ENCODE measurements at places on chromosomes 4 and X.

DNA sequence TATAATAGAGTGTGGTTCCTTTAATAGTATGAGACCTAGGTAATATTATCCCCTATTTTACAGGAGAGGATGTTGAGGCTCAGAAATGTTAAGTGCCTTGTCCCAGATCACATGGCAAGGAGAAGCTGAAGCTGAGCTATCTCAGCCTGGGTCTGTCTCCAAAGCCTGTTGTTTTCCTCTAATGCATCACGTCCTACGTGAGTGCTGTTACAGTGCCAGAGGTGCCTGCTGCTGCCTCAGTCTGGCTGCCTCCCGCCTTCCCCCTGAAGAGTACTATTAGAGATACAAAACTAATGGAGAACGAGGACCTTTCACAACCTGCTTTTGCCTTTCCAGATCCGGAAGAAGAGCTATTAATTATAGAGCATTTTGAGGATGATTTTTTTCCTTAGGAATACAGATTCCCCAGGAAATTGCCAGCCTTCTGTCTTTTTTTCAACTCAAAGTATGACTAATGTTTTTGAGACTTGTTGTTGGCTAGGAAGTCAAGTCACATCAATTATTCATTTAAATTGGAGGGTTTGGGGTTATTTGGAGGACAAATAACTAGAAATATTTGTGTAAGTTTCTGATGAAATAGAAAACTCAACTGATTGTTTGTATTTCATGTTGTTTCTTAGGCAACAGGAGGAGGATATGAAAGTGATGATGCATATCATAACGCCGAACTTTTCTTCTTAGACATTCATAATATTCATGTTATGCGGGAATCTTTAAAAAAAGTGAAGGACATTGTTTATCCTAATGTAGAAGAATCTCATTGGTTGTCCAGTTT is 43.9 kb upstream of the MTMR1 start:
- peak; percentile 73 for DNase-seq

DNA sequence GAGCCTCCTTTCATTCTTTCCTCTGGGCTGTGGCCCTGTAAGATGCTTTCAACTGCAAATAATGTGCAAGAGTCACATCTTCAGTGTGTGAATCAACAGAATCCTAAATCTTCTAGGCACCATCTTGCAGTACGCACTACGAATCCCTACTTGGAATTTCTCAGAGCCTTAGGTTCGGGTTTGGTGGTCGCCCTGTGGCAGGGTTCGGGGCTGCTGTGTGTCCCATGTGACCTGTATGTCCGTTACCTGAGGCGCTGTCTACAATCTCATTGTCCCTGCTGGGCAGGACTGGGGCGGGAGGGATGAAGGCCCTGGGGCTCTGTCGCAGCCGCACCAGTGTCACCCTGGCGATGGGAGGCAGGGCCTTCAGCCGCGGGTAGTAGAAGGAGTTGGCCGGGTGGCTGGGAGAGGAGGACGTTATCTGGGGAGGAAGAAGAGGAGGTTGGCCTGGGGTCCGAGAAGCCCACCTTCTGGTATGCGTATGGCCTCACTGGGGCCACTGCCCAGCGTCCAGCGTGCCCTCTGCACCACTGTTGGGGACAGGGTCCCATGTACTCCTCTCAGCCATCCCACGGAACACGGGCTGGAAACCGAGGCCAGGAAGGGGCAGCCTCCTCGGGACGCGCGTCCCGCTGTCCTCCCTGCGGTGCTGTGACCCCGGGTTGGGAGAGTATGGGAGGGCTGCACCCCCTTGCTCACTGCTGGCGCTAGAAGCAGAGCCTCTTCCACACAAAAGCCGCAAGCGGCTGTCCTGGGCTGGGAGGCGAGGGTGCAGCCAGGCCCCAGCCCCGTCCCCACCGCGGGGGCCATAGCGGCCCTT is 2.0 kb downstream of the SPON2 start:
- no peak for DNase-seq

GRCh38 chr4:127448986-127449385 is 183.8 kb upstream of the INTU start:
- no peak for DNase-seq

- DNase-seq: no peak
These were observed 11.3 kb downstream of the UCHL1 start for GRCh38 chr4:41267997-41268396.

DNA sequence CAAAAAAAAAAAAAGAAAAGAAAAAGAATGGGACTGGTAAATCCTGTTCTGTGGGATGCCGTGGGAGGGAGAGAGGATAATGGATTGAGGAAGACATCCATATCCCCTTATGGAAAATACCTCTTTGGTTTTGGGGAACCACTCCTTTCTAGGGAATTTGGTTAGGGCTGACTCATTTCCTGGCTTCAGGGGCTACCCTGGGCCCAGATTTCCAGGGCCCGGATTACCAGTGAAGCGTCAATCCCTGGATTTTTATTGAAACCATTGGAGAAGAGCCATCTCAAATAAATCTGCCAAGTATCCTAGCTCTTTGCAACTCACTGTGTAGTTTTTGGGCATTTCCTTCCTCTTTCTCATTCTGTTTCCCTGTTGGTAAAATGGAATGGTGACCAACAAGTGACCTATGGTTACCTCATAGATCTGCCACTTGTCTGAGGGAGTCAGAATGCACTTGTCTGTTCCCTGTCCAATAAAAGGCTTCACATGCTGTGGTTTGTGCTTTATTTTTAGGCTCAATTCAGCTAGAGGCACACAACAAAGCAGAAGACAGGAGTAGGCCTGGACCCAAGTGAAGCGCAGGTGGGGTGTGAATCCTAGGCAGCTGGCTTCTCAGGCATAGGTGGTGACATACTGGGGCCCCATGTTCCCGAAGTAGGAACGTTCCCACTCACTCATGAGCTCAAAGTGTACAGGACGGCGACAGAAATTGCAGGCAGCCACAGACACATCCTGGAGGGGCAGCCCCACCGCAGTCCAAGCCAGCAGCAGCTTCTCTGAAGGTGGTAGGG is 8.6 kb downstream of the APEX2 start:
- no peak for DNase-seq

- no peak for DNase-seq
These were observed 181.7 kb upstream of the DDX53 start for GRCh38 chrX:22818061-22818460.

DNA sequence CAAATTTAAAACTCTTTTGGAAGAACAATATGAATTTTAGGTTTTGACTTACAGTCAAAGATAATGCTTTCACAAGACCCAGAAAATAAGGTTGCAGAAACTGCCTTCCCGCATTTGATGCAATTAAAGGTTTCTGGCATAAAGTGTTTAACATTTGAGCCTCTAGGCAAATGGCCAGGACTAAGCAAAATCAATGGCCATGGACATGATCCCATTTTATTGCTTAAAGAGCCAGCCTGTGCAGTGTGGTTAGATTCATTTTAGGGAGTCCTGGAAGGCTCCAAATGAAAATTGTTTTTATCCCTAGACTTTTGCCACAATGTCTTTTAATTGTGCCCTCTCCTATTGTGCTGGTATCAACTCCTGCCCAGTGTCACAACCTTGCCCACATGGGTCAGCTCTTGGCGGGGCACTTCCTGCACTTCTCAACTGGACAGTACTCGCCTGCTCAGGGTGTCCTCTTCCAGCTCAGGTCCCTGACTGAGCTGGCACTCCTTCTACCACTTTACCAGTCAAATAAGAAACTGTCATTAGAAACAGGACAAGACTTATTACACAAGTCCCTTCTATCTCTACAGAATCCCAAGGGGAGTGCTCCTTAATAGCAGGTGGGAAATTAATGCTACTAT is 208.4 kb upstream of the NPY2R start:
- DNase-seq: no peak

DNA sequence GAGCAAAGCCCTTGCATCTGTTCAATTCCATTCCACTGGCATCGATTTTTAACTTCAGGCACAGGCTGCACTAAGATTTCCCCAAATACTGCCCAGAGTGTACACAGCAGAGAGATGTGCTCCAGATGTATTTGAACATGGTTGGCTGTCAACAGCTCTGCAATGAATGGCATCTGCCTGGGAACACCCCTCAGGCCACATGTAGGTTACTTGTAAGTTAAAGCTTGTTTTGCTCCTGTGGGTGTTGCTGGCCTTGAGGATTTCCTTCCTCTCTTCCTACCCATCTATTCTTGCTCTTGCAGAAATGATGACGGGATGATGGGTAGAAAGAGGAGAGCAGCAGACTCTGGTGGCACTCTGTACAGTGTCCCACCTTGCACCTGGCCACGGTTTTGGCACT is 69.3 kb upstream of the HELT start:
- no peak for DNase-seq

DNA sequence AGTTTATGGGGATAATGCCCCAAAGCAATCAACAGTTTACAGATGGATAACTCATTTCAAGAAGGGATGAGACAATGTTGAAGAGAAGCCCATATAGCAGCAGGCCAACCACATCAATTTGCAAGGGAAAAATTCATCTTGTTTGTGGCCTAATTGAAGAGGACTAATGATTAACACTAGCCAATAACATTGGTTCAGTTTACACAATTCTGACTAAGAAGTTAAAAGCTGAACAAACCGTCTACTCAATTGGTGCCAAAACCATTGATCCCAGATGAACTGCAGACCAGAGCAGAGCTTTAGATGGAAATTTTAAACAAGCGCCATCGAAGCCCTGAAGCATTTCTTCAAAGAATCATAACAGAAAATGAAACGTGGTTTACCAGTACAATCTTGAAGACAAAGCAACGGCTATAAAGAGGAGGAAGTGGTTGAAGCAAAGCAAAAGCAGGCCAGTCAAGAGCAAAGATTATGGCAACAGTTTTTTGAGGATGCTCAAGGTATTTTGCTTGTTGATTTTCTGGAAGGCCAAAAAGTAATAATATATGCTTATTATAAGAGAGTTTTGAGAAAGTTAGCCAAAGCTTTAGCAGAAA is 20.5 kb upstream of the BLTP1 start:
- no peak for DNase-seq

GRCh38 chrX:19682712-19683331 is 167.5 kb upstream of the MAP3K15 start:
- DNase-seq: peak; percentile 53

DNA sequence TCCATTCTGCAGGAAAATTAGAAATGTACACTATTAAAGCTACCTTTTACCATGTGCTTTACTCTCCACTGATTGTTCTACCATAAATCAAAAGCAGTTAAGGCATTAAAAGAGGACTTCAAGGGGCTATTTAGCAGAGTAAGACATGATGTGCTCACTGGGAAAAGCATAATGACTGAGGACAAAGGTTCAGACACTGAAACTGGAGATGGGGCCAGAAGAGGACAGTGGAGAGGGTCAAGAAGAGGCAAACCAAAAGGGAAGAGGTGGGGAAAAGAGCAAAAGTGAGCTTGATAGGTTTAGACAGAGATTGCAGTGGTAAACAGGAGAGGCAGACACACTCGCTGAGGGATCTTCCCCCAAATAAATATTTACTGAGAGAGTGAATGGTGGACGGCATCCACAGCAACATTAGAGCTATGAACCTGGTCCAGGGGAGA is 23.8 kb downstream of the SH3RF1 start:
- DNase-seq: no peak

DNA sequence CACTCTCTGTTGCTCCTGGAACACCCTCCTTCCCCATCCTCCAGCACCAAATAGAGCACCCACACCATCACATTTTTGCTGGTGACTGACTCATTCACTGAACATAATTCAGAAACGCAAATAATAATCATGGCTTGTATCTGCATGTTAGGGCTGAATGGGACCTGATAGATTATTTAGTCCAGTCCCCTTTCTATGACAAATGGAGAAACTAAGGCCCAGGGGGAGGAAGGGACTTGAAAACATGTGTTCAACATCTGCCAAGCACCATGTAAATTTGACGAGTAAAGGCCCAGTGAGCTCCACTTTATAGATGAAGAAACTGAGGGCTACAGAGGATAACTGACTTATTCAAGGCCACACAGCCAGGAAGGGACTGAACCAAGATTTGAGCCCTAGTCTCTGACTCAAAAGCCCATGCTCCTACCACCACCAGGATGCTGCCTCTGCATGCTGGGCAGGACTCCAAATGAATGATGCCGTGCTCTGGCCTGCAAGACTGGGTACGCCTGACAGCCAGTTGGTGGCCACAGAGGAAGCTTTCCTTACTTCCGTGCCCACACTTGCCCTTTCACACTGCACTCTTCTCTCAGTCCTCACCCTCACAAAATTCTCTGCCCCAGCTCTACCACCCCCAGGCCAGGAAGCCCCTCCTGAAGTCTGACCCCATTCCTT is 133.3 kb upstream of the PJA1 start:
- no peak for DNase-seq

DNA sequence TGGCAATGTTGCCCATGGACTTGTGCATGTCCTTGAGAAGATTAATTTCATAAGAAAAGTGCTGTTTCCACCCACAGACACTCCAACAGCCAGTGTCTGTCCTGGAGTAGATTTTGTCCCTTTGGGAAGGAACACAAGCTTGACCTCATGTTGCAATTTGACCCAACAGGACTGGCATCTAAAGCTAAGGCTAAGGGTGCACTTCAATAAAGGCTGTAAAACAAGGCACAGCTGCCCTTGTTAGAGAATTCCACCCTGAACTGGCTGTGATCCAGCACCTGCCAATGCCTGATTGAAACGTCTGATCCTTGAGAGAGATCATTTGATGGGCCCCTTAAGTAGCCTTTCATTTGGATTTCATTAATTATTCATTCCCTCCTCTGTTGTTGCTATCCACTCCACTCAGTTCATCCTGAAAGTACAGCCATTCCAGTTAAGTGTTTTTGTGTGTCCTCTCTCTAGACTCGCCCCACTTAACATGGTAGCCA is 56.2 kb downstream of the CD99L2 start:
- DNase-seq: no peak

GRCh38 chrX:71541210-71542022 is 8.5 kb downstream of the OGT start:
- DNase-seq: no peak

- DNase-seq: no peak
These were observed 320.0 kb upstream of the PCDH18 start for GRCh38 chr4:137852326-137852725.

DNA sequence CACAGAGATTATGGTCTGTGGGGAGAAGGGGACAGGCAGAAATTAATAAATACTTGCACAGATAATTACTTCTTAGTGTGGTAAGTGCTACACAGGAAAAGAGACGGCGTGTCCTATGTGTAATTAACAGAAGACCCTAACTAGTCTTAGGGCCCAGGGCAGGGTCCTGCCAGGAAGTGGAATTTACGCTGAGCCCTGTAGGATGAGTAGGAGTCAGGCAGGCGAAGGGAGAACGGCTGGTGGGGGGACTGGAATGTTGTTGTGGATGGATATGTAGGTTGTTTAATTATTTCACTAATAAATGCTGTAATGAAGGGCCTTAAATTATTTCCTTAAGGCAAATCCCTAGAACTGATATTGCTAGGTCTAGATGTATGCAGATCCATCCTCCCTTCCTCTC is 26.7 kb upstream of the MFAP3L start:
- no peak for DNase-seq

DNA sequence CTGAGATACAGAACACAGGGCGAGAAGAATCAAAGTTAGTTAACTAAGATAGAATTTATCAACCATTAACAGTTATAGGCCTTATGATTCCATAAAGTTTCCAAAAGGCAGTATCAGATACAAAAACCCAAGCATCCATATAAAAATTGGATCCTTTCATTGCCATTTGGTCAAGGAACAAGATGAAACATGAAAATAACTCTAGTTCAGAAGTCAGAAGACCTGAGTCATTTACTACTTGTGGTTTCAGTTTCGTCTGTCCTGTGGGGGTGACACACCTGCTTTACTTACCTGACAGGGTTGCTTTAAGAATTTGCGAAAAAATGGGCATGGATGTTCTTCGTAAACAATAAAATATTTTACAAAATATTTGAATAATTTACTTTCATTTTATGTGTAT is 130.8 kb downstream of the ANAPC10 start:
- no peak for DNase-seq

- no peak for DNase-seq
These were observed 82.0 kb downstream of the PLS3 start for GRCh38 chrX:115642895-115643530.

Measured in ovary (tissue), 10 donors.